ENCODE measurements at places on chromosomes 3 and 15. TPM values are rescaled to one million over a fixed set of nuclear protein-coding genes. Genes with fewer than 3 reads are reported as not detected.

PLSCR2 gene
- 0.94 TPM for total RNA-seq

SCN11A gene
- total RNA-seq = 0.05 TPM

LRRC3B gene
- total RNA-seq = 0.15 TPM

DNA sequence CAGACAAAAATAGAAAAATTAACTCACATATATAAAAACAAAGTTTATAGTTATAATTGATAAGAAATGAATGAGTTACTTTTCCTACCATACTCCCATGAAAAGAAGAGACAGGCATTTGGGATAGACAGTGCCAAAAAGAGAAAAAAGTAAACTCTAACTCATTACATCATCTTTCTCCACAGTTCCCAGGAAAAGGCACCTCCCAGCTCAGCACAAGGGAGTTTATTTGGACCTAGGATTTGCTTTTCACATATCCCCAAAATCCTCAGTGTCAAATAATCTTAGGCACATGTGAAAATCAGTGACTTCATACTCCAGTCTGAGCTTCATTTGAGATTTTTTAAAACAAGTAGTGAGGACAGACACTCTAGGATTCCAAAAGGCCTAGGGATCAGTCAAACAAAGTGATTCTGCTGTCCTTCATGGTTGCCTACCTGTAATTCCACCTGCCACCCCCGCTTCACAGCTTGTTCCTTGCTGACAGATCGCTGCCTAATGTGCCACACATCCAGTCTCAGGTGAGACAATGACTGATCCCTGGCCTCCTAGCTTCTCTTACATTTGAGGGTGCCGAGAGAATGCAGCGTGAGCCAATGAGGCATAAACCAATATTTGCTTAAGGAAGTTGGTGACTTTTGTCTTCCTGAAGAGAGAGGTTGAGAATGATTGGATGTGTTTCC, 573.7 kb downstream of the TBL1XR1 start:
- no peak for DNase-seq

DNA sequence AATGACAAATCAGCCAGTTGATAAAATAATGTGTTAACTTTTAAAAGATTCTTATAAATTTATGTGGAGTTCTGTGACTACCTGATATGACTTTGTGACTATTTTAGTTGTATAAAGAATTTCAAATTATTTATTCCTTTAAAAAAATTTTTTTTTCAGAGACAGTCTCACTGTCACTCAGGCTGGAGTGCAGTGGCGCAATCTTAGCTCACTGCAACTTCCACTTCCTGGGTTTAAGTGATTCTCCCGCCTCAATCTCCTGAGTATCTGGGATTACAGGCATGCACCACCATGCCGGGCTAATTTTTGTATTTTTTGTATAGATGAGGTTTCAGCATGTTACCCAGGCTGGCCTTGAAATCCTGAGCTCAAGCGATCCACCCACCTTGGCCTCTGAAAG, 48.5 kb downstream of the MBNL1 start:
- DNase-seq = no peak

- no peak for DNase-seq
These were observed 48.6 kb downstream of the MCCC1 start for GRCh38 chr3:183050706-183051105.

DNA sequence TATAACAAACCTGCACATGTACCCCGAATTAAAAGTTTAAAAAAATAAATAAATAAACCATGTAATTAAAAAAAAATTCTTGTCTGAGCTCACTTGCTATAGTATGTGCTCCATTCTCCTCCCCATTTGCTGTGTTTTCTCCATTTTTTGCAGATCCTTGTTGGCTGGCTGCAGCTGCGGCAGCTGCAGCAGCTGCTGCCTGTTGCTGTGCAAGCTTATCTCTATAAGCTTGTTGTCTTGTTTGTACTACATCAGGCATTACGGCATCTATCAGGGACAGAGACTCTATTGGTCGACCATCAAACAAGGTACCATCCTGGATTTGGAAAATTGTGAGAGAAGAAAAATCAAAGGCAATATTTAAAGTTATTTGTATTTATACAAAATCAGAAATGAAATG, 145.9 kb downstream of the TBL1XR1 start:
- DNase-seq = no peak

GRCh38 chr3:22858486-22858885, 344.6 kb upstream of the UBE2E2 start:
- no peak for DNase-seq

GRCh38 chr15:63035977-63036376, 6.6 kb upstream of the TPM1 start:
- no peak for DNase-seq

GRCh38 chr3:27728195-27729087, 6.3 kb upstream of the EOMES start:
- no peak for DNase-seq

SPINK8 gene
- total RNA-seq = not detected

RAD18 gene
- 25.9 TPM for total RNA-seq

BMF gene
- 11.6 TPM for total RNA-seq

DNA sequence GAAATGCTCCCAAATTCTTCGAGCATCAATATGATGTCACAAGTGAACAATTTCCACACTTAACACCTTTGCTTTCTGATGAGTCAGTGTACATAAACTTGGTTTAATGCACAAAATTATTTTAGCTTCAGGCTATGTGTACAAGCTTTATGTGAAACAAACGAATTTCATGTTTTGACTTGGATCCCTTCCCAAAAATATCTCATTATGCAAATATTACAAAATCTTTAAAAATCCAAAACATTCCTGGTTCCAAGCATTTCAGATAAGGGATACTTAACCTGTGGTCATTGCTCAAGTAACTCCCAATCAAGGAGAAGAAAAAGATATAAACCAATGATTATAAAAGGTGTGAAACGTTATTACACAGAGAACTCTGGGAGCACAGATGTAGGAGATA, 25.2 kb downstream of the RAB5A start:
- DNase-seq = no peak

DNA sequence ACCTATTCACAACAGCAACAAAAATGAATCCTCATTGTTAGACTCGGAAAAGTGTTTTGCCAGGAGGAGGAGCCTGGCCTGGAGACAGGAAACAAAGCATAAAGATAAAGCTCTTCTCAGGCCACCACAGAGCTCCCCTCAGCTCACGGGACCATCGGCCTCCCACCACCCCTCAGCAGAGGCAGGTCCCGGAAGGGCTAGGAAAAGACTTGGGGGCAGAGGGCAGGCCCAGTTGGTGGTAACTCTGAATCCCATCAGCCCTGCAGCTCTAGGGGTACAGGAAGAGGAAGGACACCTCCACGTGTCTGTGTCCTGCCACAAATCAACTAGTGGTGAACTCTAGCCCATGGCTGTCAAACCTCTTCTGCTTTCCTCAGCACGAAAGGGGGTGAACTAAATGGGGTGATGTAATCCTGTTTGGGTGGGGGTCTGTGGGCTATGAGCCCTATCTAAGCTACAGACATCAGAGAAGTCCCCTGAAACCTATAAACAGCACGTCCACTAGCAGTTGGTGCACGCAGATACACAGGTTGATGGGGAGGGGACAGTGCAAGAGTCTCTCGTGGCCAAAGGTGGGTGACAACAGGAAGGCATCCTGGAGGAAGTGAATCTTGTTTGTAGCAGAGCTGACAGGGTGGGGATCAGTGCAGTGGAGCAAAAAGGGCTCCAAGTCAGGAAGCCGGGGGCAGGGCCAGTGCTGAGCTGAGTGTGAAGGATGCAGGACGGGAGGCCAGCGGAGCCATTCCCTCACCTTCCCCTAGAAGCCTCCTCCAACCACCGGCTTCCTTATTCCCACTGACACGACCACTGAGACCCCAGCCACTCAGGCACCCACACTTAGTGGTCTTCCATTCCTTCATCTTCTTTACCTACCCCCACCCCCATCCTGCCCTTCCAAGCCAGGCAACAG, 111.1 kb upstream of the HACD2 start:
- DNase-seq = no peak

GRCh38 chr3:104353951-104354350, 1012.8 kb upstream of the ALCAM start:
- DNase-seq = no peak

- no peak for DNase-seq
These were observed 51.7 kb downstream of the TRANK1 start for GRCh38 chr3:36893137-36893557.

GRCh38 chr3:195877767-195878423, 30.5 kb downstream of the TNK2 start:
- peak; percentile 81 for DNase-seq

TPRG1 gene
- 1.8 TPM for total RNA-seq

DNA sequence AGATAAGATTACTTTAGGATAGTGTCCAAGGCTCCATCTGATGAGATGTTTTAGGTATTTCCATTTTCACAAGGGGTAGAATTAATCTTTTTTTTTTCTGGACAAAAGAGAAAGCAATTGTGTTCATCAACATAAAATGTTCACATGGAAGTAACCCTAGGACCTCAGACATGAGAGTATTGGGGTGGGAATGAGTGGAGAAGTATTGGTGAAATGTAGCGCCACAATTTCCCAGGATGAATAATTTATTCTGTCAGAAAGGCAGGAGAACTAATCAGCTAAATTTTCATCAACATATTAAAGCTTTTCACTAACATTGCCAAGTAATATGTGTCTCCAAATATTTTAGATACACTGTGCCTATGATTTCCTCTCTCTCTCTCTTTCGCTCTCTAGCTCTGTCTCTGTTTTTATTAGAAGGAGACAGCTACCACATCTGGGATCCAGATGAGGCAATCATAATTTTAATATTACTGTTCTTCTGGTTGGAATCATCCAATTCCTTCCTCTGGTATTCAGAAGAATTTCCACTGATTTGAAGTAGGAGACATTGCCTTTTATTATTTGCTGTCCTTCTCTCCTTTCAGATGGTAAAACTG, 21.6 kb upstream of the ZNF280D start:
- no peak for DNase-seq

SMCO1 gene
- total RNA-seq = not detected

MYLK gene
- 58.8 TPM for total RNA-seq

- DNase-seq = peak; percentile 85
These were observed 10.0 kb downstream of the POC1A start for GRCh38 chr3:52144034-52144795.

GRCh38 chr3:63995086-63995485, 28.2 kb downstream of the PSMD6 start:
- no peak for DNase-seq

- no peak for DNase-seq
These were observed 603.7 kb upstream of the CFAP20DC start for GRCh38 chr3:59653405-59654122.

- DNase-seq = no peak
These were observed 13.3 kb downstream of the EBLN2 start for GRCh38 chr3:73074781-73075180.

GRCh38 chr15:70395164-70395563, 297.4 kb upstream of the TLE3 start:
- no peak for DNase-seq

IQCF2 gene
- total RNA-seq = not detected

DNA sequence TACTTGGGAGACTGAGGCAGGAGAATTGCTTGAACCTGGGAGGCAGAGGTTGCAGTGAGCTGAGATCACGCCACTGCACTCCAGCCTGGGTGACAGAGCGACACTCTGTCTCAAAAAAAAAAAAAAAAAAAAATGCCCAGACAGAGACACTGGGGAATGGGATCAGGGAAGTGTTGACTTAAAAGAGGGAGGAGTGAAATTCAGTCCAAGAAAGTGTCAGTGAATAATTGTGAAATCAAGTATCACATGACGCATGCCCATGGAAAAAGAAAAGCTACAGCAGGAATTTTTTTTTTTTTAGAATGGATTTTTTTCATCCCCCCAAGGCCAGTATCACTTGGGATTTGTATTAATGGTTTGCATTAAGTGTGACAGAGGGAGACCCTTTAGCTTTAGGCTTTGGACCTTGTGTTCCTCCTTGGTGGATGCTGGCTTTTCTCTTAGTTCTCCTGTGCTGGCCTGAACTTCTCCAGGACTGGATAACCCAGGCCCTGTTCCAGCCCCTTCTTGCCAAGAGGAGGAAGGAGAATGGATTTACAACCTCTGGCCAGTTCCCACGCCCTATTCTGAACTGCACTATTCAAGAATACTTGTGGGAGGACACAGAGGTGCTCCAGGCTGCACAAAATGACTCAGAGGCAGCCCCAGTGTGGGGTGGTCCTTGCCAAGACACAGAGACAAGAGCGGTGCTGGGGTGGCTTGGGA, 36.7 kb upstream of the ZNF774 start:
- DNase-seq = peak; percentile 88

DOCK3 gene
- 0.32 TPM for total RNA-seq

DNA sequence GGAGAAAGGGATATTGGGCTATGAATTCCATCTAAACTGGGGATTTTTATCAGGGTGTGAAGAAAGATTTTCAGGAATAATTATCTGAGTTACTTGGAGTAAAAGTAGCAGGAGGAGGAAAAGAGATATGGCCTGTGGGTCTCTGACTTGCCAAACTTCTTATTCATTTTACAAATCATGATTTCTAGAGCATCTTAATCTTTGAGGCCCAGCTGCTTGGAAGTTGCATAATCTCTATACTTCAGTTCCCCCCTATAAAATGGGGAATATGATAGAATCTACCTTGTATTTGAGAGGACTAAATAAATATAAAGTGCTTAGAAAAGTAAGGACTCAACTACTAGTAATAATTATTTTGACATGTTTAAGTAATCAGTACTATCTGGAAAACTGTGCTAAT, 11.0 kb upstream of the GABPB1 start:
- no peak for DNase-seq

DNA sequence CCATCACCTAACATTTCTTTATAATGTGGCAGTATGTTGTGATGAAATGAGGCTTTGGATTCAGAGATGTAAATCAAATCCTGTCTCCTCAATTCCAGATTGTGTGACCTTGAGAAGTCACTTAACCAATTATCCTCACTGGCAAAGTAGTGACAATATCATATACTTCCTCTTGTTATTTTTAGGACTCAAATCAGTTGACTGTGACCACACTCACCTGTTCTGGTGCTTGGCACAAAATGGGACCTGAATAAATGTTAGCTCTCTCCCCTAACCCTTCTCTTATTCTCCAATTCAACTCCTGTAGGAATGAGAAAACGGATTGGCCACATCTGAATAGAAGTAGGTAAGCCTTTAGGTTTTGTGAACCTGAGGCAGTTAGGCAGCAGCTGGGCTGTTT, 42.1 kb downstream of the IQCH start:
- DNase-seq = no peak

DNA sequence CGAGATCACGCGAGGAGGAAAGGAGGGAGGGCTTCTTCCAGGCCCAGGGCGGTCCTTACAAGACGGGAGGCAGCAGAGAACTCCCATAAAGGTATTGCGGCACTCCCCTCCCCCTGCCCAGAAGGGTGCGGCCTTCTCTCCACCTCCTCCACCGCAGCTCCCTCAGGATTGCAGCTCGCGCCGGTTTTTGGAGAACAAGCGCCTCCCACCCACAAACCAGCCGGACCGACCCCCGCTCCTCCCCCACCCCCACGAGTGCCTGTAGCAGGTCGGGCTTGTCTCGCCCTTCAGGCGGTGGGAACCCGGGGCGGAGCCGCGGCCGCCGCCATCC, 1.1 kb upstream of the SETD5 start:
- peak; percentile 94 for DNase-seq

- no peak for DNase-seq
These were observed 83.5 kb upstream of the ADPGK start for GRCh38 chr15:72866866-72867616.

DNA sequence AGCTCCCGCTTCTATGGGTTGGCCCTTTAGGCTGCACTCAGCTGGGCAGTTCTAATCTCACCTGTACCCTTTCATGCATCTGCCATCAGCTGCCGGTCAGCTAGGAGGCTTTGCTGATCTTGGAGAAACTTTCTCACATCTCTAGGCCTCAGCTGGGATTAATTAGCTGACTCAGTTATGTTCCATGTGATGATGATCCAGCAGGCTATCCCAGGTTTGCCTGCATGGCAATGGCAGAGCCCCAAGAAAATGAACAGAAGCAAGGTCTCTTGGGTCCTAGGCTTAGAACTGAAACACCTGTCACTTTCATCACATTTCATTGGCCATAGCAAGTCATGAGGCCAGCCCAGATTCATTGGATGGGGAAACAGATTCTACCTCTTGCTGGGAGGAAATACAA, 304.6 kb upstream of the TBC1D5 start:
- DNase-seq = no peak
